ENCODE measurements at places on chromosomes 7 and 10.

DNA sequence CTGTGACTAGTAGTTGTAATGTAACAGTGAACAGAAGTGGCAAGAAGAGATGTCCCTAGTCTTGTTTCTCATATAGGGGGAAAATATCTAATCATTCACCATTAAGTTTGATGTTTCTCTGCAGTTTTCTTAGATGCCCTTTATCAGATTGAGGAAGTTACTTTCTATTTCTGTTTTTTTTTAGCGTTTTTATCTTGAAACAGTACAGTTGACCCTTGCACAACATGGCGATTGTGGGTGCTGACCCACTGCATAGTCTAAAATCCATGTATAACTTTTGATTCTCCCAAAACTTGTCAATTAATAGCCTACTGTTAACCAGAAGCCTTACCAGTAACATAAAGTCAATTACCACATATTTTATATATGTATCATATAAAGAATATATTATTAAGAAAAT, 192.0 kb downstream of the ADK start:
- DNase-seq: no peak

DNA sequence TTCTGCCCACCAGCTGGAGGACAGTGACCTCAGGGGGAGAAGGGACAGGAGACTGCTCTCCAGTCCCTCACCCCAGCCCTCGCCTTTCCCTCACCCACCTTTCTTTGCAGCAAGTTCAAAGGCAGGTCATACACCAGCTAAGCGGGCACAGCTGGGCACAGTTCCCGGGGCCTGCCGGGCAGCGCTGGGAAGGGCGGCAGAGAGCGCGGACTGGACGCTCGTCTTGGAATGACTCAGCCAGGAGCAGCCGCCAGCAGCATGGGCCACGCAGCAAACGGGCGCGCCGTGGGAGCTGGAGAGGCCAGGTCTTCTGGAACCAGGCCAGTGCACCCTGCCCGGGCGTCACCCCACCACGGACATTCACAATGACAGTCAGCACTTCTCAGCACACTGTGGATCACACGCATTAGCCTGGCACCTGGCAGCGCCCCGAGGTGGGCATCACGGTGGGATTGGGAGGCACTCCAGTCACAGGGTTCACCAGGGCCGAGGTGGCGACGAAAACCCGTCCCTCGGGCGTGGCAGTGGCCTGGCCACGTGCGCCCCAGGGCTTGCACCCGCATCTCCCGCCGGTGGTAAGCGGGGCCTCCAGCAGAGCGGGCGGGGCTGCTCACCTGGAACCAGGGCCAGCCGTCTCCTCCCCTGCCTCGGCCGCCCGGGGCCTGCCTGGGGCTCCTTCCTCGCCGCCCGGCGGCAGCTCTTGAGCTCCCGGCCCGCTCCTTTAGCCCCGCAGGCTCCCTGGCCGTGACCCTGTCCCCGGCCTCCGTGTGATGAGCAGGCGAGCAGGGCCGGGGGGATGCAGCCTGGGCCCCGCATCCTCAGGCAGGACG, 29.0 kb upstream of the WDFY4 start:
- no peak for DNase-seq

DNA sequence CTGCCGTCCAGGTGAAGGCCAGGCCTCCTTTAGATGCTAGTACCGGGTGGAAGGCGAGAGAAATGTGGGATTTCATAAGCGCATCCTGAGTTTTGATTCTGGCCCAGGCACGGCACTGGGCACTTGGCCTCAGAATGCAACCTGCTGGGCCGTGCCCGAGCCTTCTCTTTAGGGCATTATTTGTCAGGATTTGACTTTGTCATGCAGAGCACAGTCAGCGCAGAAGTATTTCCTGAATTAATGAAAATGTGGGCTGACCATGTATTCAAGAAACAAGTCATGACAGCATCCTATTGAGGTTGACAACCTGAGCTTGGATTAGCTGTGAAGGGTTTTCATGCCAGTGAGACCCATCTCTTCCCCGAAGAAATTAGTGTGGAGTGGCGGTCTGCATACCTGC, 34.4 kb downstream of the RCC1L start:
- no peak for DNase-seq

GRCh38 chr7:81399471-81399870, 370.4 kb downstream of the HGF start:
- DNase-seq: no peak

DNA sequence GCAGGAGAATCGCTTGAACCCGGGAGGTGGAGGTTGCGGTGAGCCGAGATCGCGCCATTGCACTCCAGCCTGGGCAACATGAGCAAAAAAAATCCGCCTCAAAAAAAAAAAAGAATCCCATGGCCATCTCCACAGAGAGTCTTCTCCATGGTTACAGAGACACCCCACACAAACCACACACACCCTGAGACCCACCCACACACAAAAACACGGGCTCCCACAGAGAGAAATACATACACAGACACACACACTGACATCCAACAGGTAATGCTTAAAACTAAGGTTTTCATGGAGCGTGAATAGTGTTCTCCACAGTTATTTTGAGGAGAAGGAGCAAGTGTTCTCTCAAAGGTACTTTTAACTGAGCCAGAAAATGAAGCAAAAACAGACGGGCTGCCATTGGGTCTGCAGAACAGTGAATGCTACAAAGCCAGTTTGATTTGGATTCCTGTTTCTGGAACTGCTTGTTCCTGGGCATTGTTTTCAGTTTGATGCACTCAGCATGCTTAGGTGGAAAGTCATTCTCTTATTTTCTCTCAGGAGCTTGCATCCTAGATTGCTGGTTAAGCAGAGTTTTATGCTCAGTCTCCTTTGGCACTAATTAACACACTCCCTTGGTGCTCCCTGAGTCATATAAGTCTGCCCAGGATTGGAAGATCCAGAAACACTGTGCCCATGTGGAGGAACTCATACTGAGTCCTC, 15.4 kb downstream of the AHCYL2 start:
- DNase-seq: no peak

GRCh38 chr7:50782375-50783208, at the start of gene GRB10:
Gene GRB10, minus strand, starts transcription at chr7:50782896. Its CDS starts 50,574 bp downstream, at chr7:50732322.
- no peak for DNase-seq

- DNase-seq: no peak
Observed at GRCh38 chr7:88664630-88665233, 94.8 kb upstream of the ZNF804B start.

GRCh38 chr7:54811846-54812254, 52.8 kb upstream of the SEC61G start:
- no peak for DNase-seq

GRCh38 chr7:34438436-34438835, 219.6 kb upstream of the NPSR1 start:
- no peak for DNase-seq

GRCh38 chr7:79555571-79555970, 102.1 kb upstream of the MAGI2 start:
- DNase-seq: no peak

- DNase-seq: no peak
Observed at GRCh38 chr7:70659263-70659662, 472.7 kb upstream of the GALNT17 start.

- no peak for DNase-seq
Observed at GRCh38 chr7:134691546-134692343, 45.1 kb downstream of the BPGM start.

GRCh38 chr7:17669204-17669603, 271.1 kb downstream of the SNX13 start:
- DNase-seq: no peak

GRCh38 chr7:36615852-36616540, 108.3 kb downstream of the AOAH start:
- DNase-seq: no peak

DNA sequence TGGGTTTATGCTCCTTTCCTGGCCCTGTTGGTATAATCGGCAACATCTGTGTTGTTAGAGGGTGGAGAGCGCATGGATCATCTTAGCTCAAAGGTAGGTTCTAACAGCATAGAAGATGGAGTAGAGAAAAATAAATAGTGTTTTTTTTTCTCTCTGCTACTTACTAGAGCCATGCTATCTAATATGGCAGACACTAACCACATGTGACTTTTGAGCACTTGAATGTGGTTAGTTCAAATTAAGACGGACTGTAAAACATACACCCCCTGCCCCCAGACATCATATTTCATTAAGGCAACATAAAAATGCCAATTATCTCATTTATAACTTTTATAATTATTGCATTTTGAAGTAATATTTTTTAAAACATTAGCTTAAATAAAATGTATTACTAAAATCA, 525.1 kb downstream of the KIF20B start:
- DNase-seq: no peak

DNA sequence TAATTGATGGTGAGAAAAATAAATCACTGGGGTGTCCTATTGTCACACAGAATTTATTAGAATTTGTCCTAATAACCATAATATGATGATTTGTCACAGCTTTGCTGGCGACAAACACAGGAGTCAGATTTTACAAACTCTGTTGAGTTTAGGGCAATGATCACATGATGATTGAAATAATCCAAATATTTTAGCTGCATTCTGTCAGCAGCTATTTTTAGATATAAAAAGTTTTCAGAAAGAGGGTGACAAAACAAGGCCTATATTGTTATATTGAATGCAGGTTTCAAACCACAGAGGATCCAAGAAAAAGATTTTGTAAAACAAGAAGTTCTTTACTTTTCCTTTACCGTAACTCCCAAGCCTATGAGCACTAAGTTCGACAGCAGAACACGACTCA, 178.8 kb downstream of the ADAM12 start:
- no peak for DNase-seq

- DNase-seq: no peak
Observed at GRCh38 chr10:54342058-54342457, 459.0 kb downstream of the PCDH15 start.

- DNase-seq: no peak
Observed at GRCh38 chr10:96918214-96919002, 86.3 kb downstream of the LCOR start.

- DNase-seq: no peak
Observed at GRCh38 chr7:151865070-151865670, 11.7 kb downstream of the PRKAG2 start.

DNA sequence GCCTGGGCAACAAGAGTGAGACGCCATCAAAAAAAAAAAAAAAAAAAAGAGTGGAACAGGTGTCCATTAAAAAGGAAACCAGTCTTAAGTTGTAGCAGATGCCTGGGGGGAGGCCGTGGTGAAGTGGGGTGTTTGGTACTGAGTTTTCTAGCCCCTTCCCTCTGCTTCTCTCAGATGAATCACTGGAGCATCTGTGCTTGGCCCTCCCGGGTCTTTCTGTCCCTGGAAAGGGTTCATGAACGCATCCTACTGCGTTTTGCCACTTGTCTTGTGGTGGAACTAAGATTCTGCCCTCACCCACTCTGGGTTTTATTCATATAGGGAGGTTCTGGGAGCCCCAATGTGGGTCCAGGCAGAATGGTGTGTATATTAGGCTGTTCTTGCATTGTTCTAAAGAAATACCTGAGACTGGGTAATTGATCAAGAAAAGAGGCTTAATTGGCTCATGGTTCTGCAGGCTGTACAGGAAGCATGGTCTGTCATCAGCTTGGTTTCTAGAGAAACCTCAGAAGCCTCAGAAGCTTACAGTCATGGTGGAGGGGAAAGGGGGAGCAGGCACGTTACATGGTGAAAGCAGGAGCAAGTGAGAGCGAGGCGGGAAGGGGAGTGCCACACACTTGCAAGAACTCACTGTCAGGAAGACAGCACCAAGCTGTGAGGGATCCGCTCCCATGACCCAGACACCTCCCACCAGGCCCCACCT, 63.5 kb downstream of the CAMK1D start:
- DNase-seq: no peak

GRCh38 chr10:131771634-131772358, 129.0 kb upstream of the PPP2R2D start:
- no peak for DNase-seq

- DNase-seq: no peak
Observed at GRCh38 chr10:69494626-69495558, 43.6 kb downstream of the TSPAN15 start.

GRCh38 chr10:14686356-14686755, 88.3 kb downstream of the FAM107B start:
- no peak for DNase-seq

DNA sequence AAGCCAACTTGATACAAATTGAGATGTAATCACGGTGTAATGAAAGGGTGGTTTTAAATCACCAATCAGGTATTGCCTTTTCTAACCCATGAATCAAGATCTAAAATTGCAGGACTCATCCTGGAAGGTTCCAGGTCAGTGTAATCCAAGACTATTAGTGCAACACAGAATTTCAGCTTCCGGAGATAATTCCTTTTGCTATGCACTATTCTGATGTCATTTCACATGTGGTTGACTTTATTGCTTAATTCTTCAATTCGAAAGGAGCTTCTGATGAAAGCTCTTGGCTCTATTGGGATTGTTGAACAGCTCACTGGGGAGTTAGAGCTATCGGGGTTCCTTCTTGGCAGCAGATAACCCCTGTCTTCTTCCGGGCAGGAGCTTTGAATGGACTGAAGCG, 147.4 kb upstream of the INSYN2A start:
- no peak for DNase-seq

GRCh38 chr7:22879280-22879679, 56.6 kb upstream of the TOMM7 start:
- DNase-seq: no peak

DNA sequence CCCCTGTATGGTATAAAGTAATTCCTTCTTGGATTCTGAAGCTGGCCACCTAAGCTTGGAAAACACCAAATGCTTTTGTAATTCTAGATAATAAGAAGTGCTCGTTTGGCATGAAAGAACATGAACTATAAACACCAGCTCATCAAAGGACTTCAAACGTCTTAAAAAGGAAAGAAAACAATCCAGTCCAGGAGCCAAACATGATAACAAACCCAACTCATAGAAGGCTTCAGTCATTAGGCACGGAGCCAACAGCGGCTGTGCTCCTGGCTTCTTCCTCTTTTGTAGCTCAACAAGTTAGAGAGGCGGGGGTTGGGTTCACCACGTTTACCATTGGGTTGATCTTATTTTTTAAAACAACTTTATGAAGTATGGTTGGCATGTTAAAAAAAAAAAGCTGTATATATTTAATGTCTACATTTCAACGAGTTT, 56.4 kb upstream of the ECHDC3 start:
- no peak for DNase-seq

DNA sequence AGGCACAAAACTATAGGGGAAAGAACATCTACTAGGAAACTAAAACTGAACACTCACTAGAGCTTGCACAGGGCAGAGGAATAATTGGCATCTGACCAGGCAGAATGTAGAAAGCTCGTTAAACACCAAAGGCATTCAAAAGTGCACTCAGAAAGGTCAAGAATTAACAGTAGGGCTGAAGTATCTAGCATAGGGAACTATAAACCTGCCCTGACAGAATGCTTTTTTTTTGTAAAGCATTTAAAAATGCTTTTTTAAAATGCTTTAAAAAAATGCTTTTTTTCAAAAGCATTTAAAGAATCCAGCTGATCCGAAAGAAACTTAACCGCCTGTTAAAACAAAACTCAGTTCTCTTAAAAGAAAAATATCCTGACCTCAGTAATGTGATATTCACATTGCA, 74.6 kb upstream of the EGFR start:
- no peak for DNase-seq

Data from AG04449 (cell line).